ENCODE measurements at places on chromosomes 3 and 15.

DNA sequence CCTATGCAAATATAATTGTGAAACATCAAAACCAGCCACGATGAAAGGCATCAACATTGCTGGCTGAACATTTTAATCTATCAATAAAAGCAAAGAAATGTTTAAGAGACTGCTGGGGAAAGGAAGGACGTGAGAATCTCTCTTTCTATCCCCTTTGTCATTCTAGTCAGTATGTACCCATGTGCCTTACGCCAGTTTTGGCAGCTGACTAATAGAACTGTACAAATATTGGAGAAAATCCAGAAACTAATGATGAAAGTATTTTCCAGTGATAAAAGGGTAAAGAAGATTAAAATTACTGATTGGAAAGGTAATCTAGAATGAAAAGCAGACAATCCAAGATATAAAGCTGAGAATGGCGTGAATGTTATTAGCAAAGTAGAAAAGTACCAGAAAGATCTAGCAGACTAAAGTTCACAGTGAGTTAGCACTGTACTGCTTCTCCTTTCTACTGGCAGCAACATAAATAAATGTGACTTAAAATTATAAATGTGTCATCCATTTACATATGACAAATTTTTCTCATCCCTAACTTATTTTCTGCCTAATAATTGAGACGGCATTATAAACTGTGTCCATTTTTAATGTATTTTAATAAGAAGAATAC is 401.9 kb upstream of the CNTN4 start:
- no peak for DNase-seq

DNA sequence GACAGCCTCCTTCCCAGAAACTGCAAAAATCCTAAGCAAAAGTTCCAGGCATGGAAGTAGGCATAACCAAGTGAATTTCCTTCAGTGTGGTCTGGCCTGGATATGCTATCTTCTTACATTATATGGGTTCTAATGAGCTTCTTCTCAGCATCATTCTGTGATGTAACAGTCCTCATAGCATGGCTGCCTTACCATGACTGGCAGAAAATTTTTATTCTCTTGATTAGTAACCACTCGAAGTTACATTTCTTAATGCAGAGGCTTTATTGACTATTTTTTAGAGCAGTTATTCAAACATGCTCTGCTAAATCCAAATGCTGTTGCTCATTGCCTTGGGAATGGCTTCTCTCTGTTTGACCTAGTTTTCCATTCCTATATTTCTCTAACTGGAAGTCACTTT is 21.1 kb upstream of the CPNE4 start:
- DNase-seq = no peak

DNA sequence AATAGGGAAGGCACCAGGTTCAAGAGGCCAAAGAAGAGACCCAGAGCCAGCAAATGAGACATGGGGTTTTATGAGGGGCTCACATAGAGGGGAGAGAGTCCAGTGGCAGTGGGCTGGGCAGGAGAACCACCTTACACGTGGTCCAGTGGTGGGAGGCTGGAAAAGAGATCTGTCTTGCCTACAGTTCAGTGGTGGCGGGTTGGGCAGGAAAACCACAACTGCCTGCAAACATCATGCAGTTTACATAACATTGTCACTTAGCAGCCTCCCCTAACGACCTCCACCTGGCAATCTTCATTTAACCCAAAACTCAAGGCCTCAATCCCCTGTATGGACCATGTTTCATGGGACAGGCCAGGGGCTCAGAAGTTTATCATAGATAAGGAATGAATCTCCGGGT is 29.1 kb downstream of the CRYGS start:
- DNase-seq = no peak

GRCh38 chr15:78950343-78950742 is 5.5 kb upstream of the CTSH start:
- no peak for DNase-seq

DNA sequence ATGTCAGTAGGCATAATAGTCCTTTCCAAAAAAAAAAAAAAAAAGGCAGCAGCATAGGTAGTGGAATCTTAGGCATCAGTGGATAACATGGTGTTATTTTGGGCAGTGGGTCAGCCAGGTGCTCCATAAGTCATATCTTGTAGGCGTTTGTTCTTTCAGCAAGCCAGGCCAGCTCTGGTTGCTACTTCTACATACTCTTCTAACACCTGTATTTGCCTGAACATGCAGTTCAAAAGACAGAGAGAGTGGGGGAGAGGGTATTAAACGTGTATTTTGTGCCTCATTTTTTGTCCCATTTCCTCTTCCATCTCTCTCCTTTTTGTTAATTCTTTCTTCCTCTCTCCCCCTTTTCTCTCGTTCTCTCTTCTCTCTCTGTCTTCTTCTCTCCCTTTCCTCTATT is 110.4 kb downstream of the TPRG1 start:
- no peak for DNase-seq

DNA sequence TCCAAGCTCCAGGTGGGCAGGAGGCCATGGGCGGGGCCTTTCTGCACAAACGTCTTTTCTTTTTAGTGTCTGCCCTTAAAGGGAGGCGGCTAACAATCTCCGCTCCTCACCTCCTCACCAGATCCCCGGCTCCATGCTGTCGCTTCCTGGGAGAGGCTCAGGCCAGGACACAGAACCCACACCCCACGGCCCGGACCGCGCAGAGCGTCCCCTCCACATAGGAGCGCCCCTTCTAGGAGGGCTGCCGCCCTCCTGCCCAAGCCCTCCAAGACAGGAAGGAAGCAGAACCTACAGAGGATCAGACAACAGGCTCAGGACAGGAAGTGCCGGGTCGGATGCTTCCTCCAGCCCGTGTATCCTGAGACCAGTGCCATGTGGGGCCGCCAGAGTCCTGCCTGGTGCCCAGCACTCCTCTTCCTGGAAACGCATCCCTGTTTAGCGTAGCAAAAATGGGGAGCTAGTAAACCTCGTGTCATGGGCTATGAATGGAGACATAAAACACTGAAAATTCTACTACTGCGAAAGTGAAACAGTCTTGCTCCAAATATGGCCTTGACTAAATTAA is 83.2 kb upstream of the ATP10A start:
- no peak for DNase-seq

- DNase-seq = no peak
Observed at GRCh38 chr3:28207000-28207733, 34.3 kb upstream of the CMC1 start.

GRCh38 chr3:58620421-58620820 is 43.2 kb upstream of the FAM107A start:
- no peak for DNase-seq

- no peak for DNase-seq
Observed at GRCh38 chr15:55969582-55969981, 23.8 kb downstream of the NEDD4 start.

- no peak for DNase-seq
Observed at GRCh38 chr3:189260556-189261493, 89.1 kb downstream of the TPRG1 start.

- DNase-seq = peak; percentile 47
Observed at GRCh38 chr3:160448845-160449635, 546 bp downstream of the TRIM59 start.

- DNase-seq = no peak
Observed at GRCh38 chr15:48643776-48644466, 1.6 kb downstream of the FBN1 start.
